ENCODE measurements at places on chromosomes 11 and 22. TPM values are rescaled to one million over a fixed set of nuclear protein-coding genes. Genes with fewer than 3 reads are reported as not detected.

Gene NXPE4
- not detected for total RNA-seq

DNA sequence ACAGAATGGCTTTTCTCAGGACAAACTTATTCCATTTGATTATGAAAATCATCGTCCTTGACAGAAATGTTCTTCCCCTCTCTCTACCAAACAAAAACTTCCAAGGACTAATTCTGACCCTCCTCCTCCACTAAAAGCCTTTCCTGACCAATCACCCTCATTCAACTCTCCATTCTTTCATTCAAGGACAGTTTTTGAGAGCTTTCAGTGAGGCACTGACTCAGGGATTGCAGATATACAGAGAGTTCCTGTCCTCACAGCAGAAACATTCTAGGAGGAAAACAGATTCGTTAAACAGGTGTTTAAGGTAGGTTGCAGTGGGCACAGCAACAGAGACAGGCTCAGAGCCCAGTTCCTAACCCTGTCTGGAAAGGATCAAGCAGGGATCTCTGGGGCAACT, 41.5 kb downstream of the OR4D9 start:
- peaks cover 17% of the 10 kb centered on the region for H3K36me3 ChIP-seq
- no peak for DNase-seq
- peaks cover 24% of the 10 kb centered on the region for H3K4me1 ChIP-seq
- H3K27me3 ChIP-seq = no peaks in the 10 kb centered on the region
- H3K27ac ChIP-seq = peak overlapping the region; percentile 98
- peak overlapping the region; percentile 92 for H3K4me3 ChIP-seq

- H3K4me1 ChIP-seq = no peaks in the 10 kb centered on the region
- H3K27ac ChIP-seq = no peak overlapping the region
- no peak overlapping the region for H3K4me3 ChIP-seq
- H3K27me3 ChIP-seq = no peaks in the 10 kb centered on the region
- no peak for DNase-seq
- H3K36me3 ChIP-seq = no peaks in the 10 kb centered on the region
These were observed 203.4 kb downstream of the LRRC4C start for GRCh38 chr11:41256041-41256440.

GRCh38 chr11:120919566-120919965, 104.3 kb upstream of the TBCEL start:
- no peak overlapping the region for H3K4me3 ChIP-seq
- no peaks in the 10 kb centered on the region for H3K36me3 ChIP-seq
- DNase-seq = no peak
- no peaks in the 10 kb centered on the region for H3K4me1 ChIP-seq
- H3K27me3 ChIP-seq = peaks cover 68% of the 10 kb centered on the region
- no peak overlapping the region for H3K27ac ChIP-seq

DNA sequence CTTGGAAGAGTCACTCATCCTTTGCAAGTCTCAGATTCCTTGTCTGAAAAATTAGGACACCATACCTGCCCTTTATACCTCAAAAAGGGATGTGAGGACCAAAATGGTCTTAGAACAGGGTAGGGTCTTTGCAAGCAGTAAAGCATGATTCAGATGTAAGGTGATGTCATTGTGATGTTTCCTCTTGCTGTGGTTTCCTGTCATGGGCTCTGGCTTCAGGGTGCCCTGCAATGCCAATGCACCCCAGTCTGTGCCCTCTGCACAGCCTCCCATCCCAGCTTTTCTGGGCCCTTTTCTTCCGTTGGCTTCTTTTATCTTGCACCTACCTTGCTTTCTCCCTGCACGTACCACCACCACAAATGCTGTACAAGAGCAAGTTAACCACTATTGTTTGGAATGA, 87.8 kb upstream of the NNMT start:
- H3K27ac ChIP-seq = peak overlapping the region; percentile 69
- DNase-seq = no peak
- H3K4me1 ChIP-seq = peaks cover 31% of the 10 kb centered on the region
- H3K36me3 ChIP-seq = no peaks in the 10 kb centered on the region
- no peaks in the 10 kb centered on the region for H3K27me3 ChIP-seq
- H3K4me3 ChIP-seq = no peak overlapping the region

DNA sequence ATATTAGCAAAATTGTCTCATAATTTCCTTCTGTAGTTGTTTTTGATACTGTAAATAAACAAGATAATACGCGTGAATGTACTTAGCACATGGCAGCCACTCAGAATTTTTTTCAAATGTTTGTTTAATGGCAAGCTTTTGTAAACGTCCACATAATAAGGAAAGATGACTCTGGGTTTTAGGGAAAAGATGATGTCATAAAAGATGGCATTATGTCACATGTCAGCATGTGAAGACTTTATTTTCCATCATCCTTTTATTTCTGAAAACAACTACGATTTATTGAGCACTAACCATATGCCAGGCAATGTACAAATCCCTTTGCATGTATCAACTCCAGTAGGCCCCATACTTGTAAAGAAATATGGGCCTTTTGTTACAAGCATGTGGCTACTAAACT, 139.9 kb downstream of the C11orf91 start:
- H3K36me3 ChIP-seq = no peaks in the 10 kb centered on the region
- H3K4me1 ChIP-seq = no peaks in the 10 kb centered on the region
- H3K27ac ChIP-seq = no peak overlapping the region

- no peak overlapping the region for H3K27ac ChIP-seq
- DNase-seq = no peak
- peaks cover 19% of the 10 kb centered on the region for H3K27me3 ChIP-seq
- H3K4me3 ChIP-seq = no peak overlapping the region
- peaks cover 6% of the 10 kb centered on the region for H3K4me1 ChIP-seq
- no peaks in the 10 kb centered on the region for H3K36me3 ChIP-seq
These were observed 49.2 kb upstream of the EMID1 start for GRCh38 chr22:29156507-29156906.

DNA sequence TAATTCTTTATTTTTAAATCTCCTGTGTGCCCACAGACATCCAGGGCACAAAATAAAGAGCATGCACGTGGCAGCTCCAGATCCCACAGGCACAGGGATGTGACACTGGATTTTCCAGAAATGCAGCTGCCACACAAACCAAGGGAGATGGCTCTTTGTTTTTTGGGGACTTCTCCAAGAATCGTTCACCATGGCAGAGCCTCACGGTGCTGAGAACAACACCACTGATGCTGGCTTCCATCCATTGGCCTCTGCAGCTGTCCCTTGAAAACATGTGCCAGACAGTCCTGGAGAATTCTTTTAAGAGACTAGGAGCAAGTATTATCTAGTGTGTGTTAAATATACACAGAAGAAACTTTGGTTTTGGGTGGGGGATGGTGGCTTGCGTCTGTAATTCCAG, 108.4 kb upstream of the SLC22A12 start:
- H3K4me1 ChIP-seq = no peaks in the 10 kb centered on the region
- peaks cover 50% of the 10 kb centered on the region for H3K27me3 ChIP-seq
- no peak for DNase-seq
- H3K36me3 ChIP-seq = no peaks in the 10 kb centered on the region
- no peak overlapping the region for H3K4me3 ChIP-seq
- no peak overlapping the region for H3K27ac ChIP-seq

DNA sequence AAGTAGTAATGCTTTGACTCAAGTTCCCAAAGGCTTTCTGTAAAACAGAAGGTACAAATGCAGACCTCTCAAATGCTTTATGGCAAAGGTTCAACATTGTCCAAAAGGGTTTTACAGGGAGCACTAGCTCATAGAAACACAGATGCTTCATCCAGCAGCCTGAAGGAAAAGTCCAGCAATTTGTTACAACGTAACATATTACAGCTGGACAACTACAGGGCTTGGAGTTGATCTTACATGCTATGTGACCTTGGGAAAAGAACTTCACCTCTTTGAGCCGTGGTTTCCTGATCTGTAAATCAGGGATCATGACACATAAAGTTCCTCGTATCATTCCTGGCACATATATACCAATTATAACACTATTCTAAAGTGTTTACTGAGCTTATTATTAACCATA, 84.9 kb downstream of the DDIAS start:
- H3K4me3 ChIP-seq = no peak overlapping the region
- H3K27me3 ChIP-seq = no peaks in the 10 kb centered on the region
- H3K27ac ChIP-seq = no peak overlapping the region
- DNase-seq = no peak
- H3K36me3 ChIP-seq = peaks cover 8% of the 10 kb centered on the region

DNA sequence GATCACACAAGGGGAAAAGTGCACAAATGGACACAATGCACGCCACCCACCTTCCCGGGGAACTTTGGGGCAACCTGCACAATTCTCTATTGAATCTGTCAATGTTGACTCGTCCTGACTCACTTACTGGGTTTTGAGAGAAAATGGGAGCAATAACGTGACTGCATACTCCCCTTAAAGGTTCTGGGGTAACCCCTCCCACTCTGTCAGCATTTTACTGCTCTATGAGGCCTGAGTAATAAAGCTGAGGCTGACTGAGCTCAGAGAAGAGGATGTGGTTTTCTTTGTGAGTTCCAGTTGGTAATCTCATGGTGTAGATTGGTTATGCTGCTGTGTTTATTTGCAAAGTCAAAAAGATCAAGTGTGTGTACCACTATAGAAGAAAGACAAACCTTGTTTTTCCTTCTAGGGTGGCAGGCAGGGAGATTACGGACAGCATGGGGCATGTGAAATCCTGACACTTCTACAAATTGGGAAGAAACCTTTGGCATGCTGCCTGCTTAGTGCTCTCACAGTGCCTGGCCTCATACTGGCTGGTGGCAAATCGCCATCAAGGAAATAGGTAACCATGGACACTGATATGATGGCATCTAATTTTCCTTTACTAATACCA, 16.1 kb upstream of the APOA1 start:
- peaks cover 43% of the 10 kb centered on the region for H3K36me3 ChIP-seq
- peaks cover 18% of the 10 kb centered on the region for H3K4me1 ChIP-seq
- no peaks in the 10 kb centered on the region for H3K27me3 ChIP-seq
- no peak overlapping the region for H3K27ac ChIP-seq
- DNase-seq = peak; percentile 50

- no peak overlapping the region for H3K27ac ChIP-seq
- no peak for DNase-seq
- H3K4me3 ChIP-seq = no peak overlapping the region
- H3K4me1 ChIP-seq = no peaks in the 10 kb centered on the region
These were observed 55.1 kb downstream of the MTMR3 start for GRCh38 chr22:29937940-29938693.

DNA sequence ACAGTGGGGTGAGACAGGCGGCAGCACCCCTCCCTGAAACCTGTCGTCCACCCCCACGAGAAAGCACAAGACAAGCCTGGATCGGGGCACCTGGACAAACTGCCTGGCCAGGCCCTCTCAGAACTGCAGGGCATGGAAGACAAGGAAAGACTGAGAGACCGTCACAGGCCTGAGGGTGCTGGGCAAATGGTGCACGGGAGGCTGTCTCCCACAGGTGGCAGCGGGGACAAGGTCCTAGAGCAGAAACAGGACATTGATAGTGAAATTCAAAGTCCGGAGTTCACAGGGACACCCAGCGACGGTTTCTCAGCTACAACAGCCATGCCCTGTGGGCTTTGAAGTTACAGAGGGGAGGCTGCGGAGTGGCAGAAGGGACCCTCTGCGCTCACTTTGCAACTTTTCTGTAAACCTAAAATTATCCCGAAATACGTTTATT, 20.6 kb downstream of the DRD4 start:
- no peak for DNase-seq
- H3K4me3 ChIP-seq = no peak overlapping the region
- no peak overlapping the region for H3K27ac ChIP-seq
- H3K36me3 ChIP-seq = peaks cover 70% of the 10 kb centered on the region
- no peaks in the 10 kb centered on the region for H3K4me1 ChIP-seq

GRCh38 chr11:125446279-125446678, 49.8 kb downstream of the FEZ1 start:
- H3K4me1 ChIP-seq = no peaks in the 10 kb centered on the region
- no peak overlapping the region for H3K4me3 ChIP-seq
- no peaks in the 10 kb centered on the region for H3K36me3 ChIP-seq
- DNase-seq = no peak
- no peak overlapping the region for H3K27ac ChIP-seq

DNA sequence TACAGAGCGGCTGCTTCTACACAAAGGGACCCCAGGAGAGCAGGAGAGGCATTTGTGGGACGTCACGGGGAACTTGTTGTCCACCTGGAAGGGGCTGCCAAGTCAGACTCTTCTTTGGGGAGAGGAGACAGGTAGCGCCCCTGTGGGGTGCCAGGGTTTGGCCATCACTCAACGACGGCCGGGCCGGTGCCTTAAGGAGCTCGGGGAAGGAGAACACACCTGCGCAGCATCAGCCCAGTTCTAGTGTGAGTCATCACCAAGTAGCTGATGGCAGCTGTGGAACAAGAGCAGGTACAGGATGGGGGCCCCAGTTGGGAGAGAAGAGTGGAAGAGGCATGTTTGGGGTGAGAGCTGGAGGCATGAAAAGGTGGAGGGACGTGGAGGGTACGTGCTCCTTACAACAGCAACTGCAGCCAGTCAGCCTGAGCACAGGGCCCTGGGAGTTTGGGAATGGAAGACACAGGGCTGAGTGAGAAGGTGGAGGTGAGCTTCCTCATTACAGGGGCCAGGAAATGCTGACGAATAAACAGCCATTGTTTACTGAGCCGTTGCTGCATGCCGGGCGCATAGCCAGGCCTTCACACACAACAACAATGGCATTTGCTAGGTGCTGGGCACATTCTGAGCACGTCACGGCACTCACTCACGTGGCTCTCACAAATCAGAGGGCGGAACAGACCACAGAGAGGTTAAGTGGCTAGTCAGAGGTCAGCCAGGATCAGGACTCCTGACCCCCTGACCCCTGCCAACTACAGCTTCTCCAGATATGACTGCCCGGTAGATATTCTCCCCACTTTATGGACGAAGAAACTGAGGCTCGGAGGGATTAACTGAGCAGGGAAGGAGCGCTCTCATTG, 29.1 kb upstream of the TP53I11 start:
- H3K36me3 ChIP-seq = no peaks in the 10 kb centered on the region
- no peak overlapping the region for H3K27ac ChIP-seq
- peaks cover 10% of the 10 kb centered on the region for H3K4me1 ChIP-seq
- H3K27me3 ChIP-seq = no peaks in the 10 kb centered on the region
- peak; percentile 67 for DNase-seq

DNA sequence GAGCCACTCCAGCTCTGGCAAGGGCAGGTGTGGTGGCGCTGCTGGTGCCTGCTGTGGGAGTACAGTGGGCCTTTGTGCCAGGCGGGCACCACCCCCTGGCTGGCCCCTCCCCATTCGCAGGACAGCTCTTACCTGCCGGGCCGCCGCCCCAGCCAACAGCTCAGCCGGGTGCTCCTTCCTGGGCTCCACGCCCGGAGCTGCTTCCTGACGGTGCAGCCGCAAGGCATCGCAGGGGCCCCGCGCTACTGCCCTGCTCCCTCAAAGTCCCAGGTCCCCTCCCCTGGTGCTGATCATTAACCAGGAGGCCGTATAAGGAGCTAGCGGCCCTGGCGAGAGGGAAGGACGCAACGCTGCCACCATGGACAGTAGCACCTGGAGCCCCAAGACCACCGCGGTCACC, at the start of gene SLC5A1:
Gene SLC5A1, plus strand, starts transcription at position 338 of the 400 bp plus-strand sequence. Its CDS starts 21 bp downstream, at position 359.
- H3K27ac ChIP-seq = no peak within 1 kb of the TSS
- no peak within 1 kb of the TSS for H3K4me3 ChIP-seq

DNA sequence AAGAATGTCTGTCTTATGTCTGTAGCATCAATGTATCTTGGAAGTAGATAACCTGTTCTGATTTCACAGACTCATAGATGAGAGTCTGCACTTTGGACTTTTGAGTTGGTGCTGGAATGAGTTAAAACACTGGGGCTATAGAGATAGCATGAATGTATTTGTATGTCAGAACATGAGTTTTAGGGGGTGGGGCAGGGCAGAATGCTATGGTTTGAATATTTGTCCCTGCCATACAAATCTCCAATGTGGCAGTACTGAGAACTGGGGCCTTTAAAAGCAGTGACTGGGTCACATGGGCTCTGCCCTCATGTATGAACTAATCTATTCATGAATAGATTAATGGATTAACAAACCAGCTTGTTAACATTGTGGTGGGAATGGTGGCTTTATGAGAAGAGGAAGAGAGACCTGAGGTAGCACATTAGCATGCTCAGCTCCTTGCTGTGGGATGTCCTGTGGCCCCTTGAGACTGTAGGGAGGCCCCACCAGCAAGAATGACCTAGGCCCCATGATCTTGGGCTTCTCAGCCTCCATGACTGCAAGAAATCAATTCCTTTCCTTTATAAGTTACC, 15.5 kb upstream of the OR52K1 start:
- H3K4me3 ChIP-seq = no peak overlapping the region
- DNase-seq = no peak
- no peaks in the 10 kb centered on the region for H3K36me3 ChIP-seq

Data from MCF 10A (cell line).